ENCODE measurements at places on chromosomes 2 and 18.

DNA sequence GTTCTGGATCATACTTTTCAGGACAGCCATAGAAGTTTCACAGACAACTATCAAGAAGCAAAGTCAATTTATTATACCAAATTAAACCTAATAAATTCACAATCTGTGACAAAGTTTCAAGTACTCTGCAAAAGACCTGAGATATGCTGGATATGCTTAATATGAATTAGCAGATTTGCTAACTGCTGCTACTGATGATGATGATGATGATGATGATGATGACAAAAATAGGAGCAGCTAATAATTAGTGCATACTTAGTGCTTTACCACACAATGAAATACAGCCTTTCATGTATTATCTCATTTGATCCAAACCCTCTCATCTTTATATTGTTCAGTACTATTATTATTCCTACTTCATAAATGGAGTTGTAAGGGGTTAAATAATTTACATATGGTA lies 215.7 kb upstream of the CYP26B1 start:
- no peak for DNase-seq

- no peak for DNase-seq
Observed at GRCh38 chr2:156423674-156424282, 12.4 kb upstream of the GPD2 start.

DNA sequence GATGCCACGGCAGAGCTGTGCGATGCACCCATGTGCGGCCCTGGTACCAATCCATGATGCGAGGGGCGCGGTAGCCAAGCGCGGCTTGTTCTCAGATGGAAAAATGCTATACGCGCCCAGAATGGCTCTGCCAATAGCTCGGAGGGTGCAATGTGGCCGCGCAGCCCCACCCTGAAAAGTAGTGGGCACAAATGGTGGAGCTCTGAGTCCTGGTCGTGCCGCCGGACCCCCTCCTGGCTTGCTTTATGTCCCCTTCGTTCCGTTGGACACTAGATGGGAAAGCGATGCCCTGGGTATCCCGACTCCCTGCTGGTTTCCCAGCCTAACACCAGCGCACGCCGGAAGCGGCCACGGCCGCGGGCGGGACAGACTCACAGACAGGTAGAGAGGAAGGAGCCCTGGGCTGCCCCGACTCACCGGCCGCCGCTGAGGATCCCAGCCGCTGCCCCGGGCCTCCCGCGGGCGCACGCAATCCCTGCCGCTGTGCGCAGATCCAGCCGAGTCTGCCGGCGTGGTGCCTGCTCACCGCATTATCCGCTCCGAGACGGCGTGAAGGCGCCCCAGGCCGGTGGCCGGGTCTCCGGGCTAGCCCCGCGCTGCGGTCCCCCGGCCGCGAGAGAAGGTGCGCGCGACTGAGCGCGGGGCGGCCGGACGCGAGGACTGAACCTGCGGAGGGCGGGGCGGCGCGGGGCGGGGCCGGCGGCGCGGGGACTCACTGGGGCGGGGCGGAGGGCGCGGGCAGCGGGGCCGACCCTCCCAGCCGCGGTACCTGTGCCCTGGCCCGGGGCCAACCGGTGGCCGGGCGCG lies at the start of gene CDC42EP3:
Gene CDC42EP3, minus strand, starts transcription at position 634 of the 807 bp plus-strand sequence. CDS start 25,055 bp downstream, outside the sequence.
- peak; percentile 61 for DNase-seq

DNA sequence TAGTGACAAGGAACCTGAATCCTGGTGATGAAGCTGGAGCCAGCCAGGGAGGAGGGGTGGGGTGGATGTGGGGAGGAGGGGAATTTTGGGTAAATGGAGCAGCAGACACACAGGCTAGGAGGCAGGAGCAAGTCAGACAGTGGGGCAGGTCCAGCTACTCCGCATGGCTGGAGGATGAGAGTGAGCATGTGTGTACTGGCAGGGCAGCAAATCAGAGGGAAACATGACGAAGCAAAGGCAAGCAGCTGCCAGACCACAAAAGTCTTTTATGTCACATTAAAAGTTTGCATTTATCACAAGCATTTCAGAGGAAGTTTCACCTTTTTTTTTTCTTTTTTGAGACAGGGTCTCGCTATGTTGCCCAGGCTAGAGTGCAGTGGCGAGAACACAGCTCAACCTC lies 11.9 kb upstream of the KIDINS220 start:
- peak; percentile 25 for DNase-seq

GRCh38 chr2:9018534-9018933 lies 15.1 kb upstream of the MBOAT2 start:
- DNase-seq: no peak
